ENCODE measurements at places on chromosomes 5 and 9.

DNA sequence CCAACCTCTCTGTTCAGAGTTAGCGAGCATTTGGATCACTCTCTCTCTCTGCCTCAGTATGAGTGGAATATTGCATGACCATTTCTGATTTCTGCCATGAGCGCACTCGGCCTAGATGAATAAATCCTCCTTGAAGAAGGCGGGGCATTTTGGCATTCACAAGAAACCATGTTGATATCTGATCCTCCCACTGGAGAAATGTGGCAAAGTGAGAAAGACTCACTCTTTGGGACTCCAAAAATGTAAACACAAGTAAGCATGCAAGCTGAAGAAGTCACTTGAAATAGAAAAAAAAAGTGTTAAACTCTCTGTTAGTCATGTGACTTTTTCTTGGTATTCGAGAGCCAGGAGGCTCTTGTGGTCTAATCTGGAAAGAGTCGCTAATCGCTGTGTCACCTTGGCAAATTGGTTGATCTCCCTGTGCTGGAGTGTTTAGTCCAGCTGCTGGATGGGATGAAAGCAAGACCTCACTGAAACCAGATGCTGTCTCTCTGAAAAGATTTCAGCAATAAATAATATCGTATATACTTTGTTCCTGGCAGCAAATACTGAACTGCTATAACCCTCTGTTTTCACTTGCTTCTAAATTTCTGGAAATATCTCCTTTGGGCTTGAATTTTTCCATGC is 95.5 kb downstream of the GHR start:
- no peak for DNase-seq

- DNase-seq, result no peak
These were observed 463.6 kb upstream of the MEF2C start for GRCh38 chr5:89346573-89346972.

DNA sequence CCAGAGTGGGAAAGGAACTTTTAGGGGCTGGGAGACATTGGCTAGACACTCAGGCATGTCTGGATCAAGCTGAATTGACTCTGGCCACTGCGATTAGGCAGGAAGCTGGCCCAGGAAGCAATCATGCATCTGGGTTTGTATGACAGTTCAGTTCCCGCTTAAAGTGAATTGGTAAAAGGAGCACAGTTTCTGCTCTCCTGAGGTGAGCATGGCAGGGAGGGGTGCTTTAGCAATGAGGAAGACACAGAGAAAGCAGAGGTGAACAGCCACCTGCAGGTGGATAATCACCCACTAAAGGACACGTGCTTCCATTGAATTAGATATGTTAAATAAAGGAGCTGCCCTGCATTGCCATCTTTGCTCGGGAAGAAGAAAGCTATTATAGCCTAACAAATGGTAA is 248.1 kb upstream of the MAP3K1 start:
- DNase-seq, result no peak

DNA sequence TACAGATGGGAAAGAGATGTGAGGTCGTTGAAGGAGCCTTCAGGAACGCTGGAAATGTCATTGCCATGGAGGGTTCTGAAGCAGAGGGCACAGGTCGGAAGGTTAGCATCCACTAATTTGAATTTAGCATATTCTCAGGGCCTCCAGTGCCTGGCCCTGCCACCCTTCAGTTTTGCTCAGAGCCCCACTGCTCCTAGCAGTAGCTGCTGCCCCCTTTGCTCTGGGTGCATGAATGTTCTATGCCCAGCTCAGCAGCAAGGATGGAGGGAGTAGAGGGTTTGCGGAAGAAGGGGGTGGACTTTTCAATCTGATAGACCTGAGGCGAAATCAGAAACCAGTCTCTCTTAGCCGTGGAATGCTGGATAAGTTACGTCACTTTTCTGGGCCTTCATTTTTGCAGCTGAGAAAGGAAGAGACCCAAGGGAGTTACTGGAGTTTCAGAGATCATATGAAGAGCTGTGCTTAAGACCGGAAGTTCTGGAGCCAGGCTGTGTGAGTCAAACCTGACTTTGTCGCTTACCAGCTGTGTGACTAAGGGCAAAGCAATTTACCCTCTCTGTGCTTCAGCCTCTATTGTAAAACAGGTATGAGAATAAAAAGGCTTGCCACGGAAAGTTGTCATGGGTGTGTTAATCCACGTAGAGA is 133.2 kb upstream of the PANK3 start:
- no peak for DNase-seq

DNA sequence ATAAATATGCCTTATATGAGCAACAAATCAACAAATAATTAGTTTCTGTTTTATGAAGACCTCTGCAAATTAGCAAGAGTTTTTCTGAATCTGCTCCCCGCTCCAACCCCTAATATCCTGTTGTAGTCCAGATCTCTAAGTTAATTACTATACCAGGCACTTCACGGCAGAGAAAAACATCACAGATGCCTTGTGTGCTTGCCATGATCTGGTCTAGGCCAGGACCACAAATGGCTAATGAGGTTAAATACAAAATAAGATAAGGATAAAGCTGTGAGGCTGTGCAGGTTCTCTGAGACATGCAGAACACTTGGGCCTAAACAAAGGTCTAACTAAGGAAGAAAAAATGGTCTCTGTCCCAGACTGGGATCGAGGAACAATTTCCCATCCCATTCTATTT is 150.8 kb downstream of the SLIT3 start:
- DNase-seq, result no peak

DNA sequence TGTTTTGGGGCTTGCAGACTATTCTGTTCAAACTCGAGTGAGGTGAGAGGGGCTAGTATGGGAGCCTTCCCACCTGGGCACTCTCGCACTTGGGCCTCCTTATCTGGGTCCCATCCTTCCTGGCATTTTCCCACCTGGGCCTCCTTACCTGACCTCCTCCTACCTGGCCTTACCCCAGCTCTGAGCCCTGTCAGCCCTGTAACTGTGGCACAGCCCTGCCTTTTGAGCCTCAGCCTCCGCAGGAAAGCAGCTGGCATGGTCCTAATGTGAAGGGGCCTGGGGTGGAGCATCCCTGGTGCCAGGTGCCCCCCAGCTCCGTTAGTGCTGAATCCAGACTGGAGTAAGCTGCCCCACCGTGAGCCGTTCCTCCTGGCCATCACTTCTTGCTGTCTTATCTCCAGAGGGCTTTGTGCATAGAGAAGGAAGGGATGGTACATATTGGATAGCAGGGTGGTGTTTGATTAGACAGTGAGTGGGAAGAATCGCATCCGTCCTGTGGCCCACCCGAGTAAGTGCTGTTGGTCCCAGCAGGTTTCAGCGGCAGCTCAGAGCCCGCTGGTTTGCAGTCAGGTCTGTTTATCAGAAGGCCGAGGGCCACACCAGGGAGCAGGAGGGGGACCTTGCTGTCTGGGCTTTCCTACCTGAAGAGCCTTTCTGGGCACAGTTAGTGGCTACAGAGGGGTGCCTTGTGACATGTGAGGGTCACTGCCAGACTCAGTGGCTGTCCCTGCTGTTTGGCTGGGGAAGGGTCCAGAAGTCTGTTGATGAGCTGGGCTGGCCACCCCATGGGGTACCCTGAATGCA is 76.5 kb downstream of the WNK2 start:
- no peak for DNase-seq

- no peak for DNase-seq
These were observed 72.0 kb downstream of the NUP214 start for GRCh38 chr9:131197160-131197911.
